Type B pancreatic cell (in vitro differentiated cells): ENCODE measurements at places on chromosomes 7 and 10.

- DNase-seq: no peak
Measured at GRCh38 chr7:16801111-16801542, 3.7 kb downstream of the AGR2 start.

- DNase-seq: no peak
Measured at GRCh38 chr7:24442170-24442777, 131.0 kb upstream of the PALS2 start.

DNA sequence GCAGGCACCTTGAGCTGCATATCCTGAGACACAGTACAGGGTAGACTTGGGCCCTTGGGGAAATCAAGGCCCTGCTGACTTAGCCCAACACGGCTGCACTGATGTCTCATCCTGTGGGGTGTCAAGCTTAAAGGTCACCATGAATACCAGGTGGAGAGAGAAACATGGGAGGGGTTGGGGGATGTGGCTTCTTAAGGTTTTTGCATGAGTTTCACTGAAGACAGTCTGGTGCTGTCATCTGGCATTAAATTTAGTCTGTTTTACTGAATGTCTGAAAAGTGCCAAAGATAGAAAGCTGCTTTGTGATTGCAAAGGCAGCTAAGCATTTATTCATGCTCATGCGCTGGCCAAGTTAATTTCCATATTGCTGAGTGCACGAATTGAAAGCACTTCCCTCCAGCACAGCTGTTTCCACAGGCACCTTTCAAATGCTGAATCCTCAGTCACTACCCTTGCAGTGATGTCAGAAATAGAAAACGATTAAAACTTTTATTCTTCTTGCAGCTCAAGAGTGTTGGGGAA is 102.1 kb downstream of the OSBPL3 start:
- no peak for DNase-seq

DNA sequence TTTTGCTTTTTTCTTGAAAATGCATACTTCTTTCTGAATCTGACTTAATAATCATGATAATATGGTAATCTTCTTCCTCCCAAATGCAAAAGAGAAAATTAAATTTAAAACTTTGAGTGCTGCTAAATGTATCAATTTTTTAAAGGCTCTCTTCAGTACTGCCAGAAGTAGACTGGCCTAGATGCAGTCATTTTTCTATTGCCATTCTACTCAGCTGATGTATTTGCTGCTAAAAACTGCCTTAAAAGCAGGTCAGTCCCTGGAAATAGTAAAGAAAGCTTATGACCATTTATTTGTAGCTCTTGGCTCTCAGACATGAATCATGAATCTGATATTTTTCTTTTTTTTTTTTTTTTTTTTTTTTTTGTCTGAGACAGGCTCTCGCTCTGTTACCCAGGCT is 28.5 kb downstream of the NAPEPLD start:
- no peak for DNase-seq

DNA sequence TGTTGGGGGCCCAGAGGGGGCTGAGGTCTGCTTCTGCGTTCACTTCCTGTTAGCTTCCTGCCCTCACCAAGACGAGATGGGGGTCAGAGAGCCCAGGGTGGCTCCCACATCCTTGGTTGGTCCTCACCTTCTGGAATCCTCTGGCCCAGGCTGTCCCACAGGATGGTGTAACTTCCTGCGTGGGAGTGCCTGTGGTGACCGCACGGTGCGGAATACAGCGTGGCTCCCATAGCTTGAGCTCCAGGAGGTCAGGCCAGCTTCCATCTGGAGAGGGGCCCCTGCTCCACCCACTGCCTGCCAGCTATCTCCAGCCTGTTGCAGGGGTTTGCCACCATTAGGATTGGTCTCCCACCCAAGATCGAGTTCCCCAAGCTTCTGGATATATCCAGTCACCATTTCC is 681.2 kb upstream of the FOXK1 start:
- DNase-seq: no peak

GRCh38 chr10:77548157-77548556 is 89.5 kb downstream of the KCNMA1 start:
- no peak for DNase-seq

GRCh38 chr7:132866144-132866531 is 215.8 kb downstream of the CHCHD3 start:
- DNase-seq: no peak

DNA sequence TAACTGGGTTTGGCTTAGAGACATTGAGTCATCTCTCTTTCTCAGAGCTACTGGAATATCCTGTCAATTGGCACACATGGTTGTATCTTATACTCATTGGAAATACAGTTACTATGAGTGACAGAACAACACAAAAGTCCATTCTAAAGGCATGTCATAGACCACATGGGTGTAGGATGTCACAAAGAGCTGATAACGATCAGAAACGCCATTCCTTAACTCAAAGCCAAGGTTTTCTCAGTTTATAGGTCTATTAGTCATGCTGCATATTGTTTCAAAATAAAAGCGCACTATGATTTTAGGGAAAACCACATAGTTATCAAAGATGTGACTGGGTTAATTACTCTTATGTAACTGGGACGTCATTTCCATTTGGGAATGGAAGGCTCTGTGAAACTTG is 147.2 kb upstream of the FAM171A1 start:
- DNase-seq: no peak

- no peak for DNase-seq
Measured at GRCh38 chr10:12186323-12186722, 9.4 kb downstream of the NUDT5 start.

DNA sequence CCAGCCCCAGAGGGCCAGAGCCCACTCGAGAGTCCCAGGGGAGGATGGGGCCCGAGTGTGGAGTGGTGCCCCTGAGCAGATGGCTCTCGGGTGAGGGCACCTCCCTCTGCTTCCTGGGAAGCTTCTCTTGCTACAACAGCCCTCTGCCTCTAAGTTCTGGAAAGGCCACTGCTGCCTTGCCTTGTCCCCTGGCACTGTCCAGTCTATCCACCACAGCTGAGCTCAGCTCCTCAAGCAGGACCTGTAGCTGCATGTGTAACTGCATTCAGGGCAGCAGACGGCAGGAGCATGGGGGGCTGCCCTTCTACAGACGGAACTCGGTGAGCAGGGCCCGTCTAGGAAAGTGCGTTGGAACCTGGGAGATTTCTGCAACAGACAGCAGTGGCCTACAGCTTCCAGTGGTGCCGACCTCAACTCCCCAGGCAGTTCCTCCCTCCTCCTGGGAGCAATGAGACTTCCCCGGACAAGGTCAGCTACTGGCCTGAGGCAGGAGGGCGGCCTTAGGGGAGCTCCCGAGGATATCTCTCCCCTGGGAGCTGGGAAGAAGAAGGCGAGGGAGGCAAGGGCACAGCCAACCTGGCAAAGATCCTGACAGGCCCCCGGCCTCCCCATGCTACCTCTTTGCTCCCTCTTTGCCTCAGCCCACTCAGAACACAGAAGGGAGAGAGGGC is 88.5 kb downstream of the DLG5 start:
- no peak for DNase-seq

- DNase-seq: no peak
Measured at GRCh38 chr7:31825576-31825975, 138.6 kb downstream of the PPP1R17 start.

DNA sequence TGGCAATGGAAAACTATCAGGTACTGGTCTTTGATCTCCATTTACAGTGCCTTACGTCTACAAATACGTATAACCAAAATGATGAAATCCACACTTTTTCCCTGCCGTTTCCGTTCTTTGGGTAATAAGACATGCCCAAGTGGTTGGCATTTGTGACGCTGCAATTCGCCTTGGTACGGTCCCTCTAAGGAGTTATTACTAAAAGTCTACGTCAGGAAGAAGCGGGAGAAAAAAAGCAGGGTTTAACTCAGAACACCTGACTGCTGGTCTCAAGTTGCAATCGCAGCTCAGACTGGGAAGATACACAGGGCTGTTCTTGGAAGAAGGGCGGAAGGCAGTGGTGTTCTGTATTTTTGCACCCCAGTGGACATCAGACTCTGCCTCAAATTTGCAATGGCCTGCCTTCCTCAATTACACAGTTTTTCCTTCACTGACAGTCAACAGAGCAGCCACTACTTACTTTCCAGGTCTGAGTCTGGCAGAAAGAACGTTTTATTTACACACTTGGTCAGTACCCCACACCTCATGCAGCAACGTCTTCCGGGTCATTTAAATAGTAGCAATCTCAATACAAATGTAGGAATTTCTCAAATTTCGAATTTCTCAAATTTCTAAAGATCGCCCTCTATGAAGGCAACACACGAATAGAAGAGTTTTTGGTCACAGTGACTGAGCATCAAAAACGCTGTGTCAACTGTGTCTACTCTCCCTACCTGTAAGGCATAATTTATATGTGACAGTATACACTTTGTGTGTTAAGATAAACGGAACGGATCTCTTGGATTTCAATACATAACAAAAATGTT is 2.1 kb downstream of the BAIAP2L1 start:
- DNase-seq: no peak

- DNase-seq: no peak
Measured at GRCh38 chr7:26685606-26686005, 178.8 kb downstream of the SKAP2 start.

DNA sequence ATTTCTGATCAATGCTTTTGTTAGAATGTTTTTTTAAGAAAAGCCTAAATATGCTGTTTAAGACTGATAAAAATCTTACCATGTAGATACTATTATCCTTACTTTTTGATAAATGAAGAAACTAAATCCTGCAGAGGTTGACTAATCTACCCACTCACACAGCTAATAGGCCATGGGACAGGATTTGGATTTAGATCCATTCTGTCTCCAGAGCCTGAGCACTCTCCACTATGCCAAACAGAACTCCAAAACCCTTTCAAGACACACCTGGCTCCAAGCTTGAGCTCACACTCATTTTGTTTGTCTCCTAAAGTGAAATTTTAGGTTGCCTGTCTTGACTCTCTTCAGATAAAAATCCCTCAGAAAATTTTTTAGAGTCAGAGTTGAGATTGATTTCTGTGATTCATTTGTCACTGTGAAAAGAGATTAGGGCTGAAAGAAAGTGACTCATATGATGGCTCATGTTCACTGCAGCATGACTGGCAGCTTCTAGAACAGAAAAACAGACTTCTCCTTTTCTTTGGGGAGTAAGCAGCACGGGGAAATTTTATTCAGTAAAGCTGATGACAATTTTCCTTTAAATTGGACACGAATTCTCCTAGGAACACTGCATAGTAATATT is 132.3 kb upstream of the POT1 start:
- no peak for DNase-seq

DNA sequence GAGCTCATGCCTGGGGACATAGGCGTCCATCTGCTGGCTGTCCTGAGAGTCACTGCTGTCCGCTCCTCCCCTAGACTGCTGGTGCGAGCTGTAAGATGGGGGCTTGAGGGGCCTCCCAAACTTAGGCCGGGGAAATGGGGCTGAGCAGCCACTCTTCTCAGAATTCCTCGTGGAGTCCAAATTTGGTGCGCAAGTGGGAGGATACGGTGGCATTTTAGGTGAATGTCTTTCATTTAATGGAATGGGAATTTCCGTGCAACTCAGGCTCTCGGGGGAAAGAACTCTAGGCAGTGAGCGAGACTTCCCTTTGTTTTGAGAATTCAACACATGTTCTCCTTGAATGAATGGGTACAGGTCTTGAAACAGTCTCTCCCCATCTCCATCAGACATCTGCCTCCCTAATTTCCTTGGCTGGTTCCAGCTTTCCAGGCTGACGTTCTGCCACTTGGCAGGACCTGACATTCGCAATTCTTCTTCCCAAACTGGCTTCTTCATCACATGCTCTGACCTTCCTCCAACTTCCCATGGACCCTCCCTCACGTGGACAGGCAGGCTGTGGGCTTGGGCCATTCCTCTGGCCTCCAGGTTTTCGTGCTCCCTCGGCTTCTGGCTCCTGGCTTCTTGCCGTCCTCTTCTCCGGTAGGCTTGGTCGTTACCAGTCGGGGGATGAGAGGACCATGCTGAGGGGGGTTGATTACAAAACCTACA is 30.1 kb downstream of the JCAD start:
- no peak for DNase-seq

DNA sequence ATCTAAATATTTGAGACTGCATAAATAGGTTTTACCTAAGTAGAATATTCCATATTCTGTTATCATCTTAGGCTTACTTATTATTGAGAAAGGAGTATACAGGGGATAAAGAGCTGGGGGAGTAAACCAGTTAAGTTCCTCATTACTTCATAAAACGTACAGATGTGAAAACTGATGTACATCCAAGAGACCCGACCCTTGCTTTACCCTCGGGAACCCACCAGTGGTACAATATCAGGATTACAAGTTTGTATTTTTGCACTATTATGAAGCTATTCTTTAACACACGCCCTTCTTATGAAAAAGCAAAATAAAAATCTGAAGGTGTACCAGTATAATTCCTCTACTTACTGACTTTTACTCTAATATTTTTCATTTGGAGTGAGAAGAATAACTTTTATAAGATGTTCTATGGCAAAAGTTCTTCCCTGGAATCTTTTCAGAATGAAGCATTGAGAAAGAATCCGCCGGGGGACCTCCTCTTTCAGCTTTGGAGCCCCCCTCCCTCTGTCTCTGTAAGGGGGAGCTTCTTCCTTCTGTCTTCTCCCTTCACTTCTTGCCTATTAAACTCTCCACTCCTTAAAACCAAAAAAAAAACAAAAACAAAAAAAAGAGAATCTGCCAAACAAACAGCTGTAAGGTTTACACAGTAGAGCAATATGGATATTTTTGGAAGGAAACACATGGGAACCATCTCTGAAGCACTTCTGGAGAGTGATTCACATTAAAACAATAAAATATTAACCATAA is 550.0 kb downstream of the TNS3 start:
- no peak for DNase-seq

DNA sequence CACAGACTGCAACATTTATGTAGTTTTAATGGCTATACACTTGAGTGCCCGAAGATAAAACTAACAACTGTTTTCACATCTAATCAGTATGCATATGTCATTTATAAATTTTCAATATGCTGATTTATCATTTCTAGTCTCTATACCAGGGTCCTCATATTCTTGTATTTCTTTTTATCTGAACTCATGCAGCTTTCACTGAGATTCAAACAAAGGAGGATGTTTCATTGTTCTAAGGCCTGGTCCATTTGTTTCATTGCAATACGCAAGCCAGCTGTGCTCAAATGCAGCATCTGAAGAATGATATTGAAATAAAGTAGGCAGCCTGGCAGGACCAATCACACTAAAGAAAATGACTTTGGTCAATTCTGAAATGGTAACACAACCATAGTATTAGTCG is 31.7 kb downstream of the MAGI2 start:
- DNase-seq: no peak

DNA sequence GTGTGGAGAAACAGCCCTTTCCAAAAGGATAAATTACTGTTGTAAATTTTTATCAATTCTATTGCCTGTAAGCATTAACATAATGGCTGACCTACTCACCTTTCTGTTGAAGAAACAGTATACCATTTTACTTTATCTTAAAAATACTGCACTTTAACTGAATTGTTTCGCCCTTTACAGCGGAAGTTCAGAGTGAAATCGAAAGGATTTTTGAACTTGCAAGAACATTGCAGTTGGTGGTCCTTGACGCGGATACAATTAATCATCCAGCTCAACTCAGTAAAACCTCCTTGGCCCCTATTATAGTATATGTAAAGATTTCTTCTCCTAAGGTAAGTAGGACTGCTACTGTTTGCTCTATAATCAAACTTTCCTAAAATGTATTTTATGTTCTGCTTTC is 117.5 kb downstream of the NSUN6 start:
- no peak for DNase-seq

- DNase-seq: no peak
Measured at GRCh38 chr7:77271766-77272165, 72.1 kb upstream of the FGL2 start.

GRCh38 chr7:149724661-149725425 is 48.5 kb downstream of the ZNF467 start:
- no peak for DNase-seq
